ENCODE measurements at places on chromosomes 4 and X. TPM values are rescaled to one million over a fixed set of nuclear protein-coding genes. Genes with fewer than 3 reads are reported as not detected.

The FGFBP2 gene
- 16.4 TPM for total RNA-seq

The GPM6B gene
- total RNA-seq = 1.7 TPM

The ASMT gene
- total RNA-seq = 0.05 TPM

The PALLD gene
- 24.3 TPM for total RNA-seq

The PAGE2 gene
- 0.24 TPM for total RNA-seq

The ADGRA3 gene
- total RNA-seq = 11.2 TPM

The ARSJ gene
- 3.1 TPM for total RNA-seq

The BRS3 gene
- 0.05 TPM for total RNA-seq

The GRIA3 gene
- total RNA-seq = 0.61 TPM
